Activated naive CD4-positive, alpha-beta T cell treated with anti-CD3 and anti-CD28 coated beads, Interleukin-2, amount 50 U/mL, for 72 hours (primary cell): ENCODE measurements at places on chromosomes 1 and 21. TPM values are rescaled to one million over a fixed set of nuclear protein-coding genes. Genes with fewer than 3 reads are reported as not detected.

The OR13G1 gene
- not detected for total RNA-seq

The CFHR5 gene
- total RNA-seq = not detected

The DNAJB4 gene
- 35.8 TPM for total RNA-seq

The SYPL2 gene
- total RNA-seq = 0.09 TPM

The HES2 gene
- 0.35 TPM for total RNA-seq

The RSRP1 gene
- total RNA-seq = 154 TPM

The LRRC39 gene
- total RNA-seq = 0.32 TPM

The CA14 gene
- not detected for total RNA-seq

The PIGR gene
- total RNA-seq = 0.05 TPM

The PCP4L1 gene
- total RNA-seq = not detected

The RHOU gene
- 1.1 TPM for total RNA-seq

The DYRK3 gene
- 2.8 TPM for total RNA-seq

The SRSF4 gene
- total RNA-seq = 139 TPM

The S100A13 gene
- total RNA-seq = 6.0 TPM

The TLR5 gene
- not detected for total RNA-seq

The OBSCN gene
- 37.5 TPM for total RNA-seq

The WDR4 gene
- 25.6 TPM for total RNA-seq

The EGLN1 gene
- total RNA-seq = 3.8 TPM
